HuH-7.5 (cell line): ENCODE measurements at places on chromosomes 5 and 9.
A peak's percentile ranks its signal among the peaks of the same experiment; 100 is the strongest.

DNA sequence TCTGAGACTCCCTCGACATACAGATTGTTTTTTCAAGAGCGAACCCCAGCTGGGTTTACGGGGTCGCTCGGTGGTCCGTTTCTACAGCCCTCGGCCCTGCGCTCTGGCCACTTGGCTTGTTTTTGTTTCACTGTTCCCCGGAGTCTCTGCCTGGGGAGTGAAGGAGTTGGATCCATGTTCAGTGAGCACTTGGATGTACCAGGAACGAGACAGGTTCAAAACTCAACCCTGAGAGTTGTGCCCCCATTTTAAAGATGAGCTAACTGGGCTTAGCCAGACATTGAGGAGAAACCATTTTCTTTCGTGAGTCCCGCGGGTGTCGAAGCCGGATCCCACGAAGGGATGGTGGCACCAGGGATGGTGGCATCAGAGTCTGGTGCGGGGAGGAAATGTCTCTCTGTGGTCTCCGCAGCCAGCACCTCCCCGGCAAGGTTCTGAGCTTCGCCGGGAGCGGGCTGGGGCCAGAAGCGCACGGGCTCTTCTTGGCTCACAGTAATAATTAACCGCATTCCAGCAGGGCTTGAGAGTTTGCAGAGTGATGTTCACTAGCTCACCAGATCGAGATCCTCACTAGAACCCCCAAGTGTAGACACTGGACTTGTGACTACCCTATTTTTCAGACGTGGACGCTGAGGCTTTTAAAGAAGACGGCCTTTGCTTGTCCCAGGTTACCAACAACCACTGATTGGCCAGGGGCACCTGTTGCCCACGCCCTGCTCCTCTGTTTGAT is 1.0 kb downstream of the MSX2 start:
- DNase-seq = no peak

- no peak for DNase-seq
These were observed 2.5 kb downstream of the TMCO6 start for GRCh38 chr5:140641716-140642115.

DNA sequence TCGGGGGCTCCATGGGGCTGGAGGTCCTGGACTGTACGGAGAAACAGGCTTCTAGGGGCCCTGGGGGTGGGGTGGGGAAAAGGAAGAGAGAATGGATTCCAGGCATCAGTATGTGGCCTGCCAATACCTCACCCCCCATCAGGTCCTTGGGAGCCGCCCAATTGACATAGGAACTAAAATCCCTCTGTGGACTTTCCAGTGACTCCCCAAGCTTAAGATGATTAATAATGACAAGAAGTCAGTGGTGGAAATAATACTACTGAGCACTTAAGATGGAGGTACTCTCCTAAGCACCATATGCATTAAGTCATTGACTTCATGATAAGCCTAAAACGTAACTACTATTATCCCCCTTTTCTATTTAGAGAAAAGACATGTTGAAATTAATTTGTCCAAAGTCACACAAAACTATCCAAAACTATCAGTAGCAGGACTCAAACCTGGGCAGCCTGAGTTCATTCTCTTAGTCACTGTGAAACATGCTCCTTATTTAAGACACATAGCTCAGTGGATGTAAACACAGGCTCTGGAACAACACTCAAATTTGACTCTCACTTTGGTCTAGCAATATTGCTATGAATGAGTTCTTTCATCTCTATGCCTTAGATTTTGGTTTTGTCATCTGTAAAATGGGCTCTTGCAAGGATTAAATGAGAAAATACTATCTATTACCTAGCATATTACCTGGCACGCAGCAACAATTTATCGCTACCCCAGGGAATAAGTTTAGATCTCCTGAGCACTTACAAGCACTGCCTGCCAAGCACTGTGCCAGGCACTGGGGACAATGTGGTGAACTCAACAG is 9.5 kb downstream of the SPRY4 start:
- DNase-seq = no peak

- DNase-seq = no peak
These were observed 457 bp upstream of the CDH18 start for GRCh38 chr5:19988457-19988856.

GRCh38 chr5:126269511-126269910 is 153.7 kb upstream of the GRAMD2B start:
- DNase-seq = no peak

DNA sequence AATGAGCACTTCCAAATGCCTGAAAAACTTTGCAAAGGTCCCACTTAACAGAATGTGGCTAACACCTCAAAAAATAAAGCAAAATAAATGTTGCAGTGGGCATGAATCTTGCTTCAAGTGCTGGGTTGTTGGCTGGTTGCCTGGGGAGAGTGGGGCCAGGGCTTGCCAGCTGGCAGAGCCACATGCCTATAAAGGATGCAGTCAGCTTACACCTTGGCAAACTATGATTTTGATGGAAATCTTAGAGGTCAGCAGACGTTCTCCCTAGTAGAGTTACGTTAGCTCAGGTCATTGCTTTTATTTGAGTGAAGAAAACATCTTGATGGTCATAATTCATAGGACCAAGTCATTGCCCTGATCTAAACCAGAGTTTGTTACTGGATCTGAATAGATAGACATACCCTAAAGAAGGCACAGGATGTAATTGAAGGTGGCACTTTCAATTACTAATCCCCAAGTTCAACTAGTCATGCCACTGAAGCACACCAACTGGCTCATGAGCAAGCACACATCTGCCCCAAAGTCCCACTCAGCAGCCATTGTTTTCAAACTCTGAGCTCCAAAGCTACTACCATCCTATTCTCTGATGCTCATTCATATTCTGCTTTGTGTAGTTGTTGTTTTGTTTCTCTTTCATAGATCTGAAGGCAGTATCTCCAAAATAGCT is 51.2 kb upstream of the ZSWIM6 start:
- no peak for DNase-seq

DNA sequence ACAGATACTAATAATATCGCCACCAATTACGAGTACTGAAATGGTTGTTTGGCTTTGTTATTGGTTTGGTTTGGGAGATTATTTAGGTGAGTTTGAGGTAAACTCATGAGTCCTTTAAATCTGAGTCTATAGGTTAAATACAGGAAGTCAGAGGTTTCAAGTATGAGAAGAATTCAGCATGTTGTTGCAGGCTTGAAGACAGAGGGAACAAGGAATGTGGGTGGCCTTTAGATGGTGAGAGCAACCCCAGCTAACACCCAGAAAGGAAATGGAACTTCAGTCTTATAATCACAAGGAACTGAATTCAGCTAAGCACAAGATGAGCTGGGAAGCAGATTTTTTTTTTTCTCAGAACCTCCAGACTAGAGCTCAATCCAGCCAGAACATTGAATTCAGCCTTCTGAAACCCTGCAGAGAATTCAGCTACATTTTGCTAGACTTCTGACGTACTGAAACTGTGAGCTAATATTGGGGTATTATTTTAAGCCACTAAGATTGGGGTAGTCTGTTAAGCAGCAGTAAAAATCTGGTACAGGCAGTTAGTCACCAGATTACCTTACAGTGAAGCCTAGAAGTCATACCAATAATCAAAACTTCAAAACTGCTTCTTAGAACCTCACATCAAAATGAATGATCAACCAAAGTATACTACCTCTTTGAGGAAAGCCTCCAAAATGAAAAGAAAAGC is 216.0 kb upstream of the PUM3 start:
- DNase-seq = no peak

- no peak for DNase-seq
These were observed 197.8 kb downstream of the PCSK1 start for GRCh38 chr5:96235008-96235910.

- DNase-seq = no peak
These were observed 253.1 kb downstream of the TLR4 start for GRCh38 chr9:117957267-117957666.

GRCh38 chr5:178649580-178649979 is 22.7 kb upstream of the CLK4 start:
- DNase-seq = no peak

DNA sequence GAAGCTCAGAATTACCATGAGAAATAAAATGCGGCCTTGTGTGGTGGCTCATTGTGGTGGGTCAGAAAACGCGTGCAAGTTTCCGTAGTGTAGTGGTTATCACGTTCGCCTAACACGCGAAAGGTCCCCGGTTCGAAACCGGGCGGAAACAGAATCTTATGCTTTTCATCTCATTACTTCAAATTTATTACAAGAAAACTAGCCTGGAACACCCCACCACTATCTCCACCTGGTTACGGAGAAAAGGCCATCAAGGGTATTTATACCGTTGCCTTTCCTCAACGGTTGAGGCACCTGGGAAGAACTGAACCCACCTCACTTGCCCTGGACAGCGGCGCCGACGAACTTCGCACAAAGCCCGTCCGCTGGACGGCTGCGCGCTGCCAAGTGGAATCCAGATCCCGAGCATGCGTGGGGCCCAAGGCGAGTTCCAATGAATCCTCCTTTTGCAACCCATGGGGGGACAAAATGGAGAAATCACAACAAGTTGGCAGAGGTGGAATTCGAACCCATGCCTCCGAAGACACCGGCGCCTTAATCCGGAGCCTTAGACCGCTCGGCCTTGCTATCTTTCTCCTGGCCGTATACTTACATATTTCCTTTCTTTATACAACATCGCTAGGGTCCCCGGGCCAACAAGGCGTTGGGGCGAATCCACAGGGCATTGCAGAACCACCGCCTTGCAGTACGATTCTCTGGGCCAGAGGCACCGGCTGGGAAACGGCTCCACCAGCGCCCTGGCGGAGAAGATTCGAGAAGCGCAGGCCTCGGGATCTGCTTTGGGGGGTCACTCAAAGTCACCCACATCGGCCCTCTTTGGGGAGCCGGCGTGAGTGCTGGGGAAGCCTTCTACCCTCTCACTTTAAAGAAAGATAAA is 16.9 kb downstream of the OR2V2 start:
- DNase-seq = no peak

DNA sequence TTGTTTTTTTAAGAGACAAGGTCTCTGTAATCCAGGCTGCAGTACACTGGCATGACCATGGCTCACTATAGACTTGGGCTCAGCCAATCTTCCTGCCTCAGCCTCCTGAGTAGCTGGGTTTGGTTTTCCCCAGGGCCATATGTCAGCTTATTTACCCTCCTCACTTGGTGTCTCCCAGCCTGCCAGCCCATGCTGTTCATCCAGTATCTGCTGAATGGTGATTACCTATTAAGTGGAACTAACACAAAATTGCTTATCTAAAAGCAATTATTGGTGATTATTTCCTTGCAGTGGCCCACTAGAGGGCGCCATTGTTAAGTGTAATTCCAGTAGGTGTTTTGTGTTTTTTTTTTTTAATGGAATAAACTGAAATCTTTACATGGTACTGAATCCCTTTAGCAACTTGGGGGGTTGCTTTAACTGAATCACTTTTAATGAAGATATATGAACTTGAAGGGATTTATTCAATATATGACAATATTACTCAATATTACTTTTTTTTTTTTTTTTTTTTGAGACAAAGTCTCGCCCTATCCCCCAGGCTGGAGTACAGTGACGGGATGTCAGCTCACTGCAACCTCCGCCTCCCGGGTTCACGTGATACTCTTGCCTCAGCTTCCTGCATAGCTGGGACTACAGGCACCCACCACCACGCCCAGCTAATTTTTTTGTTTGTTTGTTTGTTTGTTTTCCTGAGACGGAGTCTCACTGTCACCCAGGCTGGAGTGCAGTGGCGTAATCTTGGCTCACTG is 13.8 kb downstream of the EXOSC2 start:
- DNase-seq = no peak

GRCh38 chr5:147568710-147569406 is 59.0 kb upstream of the DPYSL3 start:
- DNase-seq = no peak

DNA sequence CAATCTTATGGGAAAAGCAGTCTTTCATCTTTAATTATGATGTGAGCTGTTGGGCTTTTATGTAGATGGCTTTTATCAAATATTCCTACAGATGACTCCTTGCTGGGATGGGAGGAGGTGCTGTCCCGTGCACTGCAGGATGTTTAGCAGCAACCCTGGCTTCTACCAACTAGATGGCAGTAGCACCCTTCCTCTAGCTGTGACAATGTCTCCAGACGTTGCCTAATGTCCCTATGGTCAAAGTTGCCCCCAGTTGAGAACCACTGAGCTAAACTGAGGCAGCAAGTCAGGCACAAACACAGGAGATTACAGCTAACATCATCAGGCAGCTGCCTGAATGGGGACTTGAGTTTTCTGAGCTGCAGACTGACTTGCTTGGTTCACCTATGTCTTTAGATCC is 401.9 kb upstream of the PDE4D start:
- DNase-seq = peak; percentile 19
